Activated naive CD4-positive, alpha-beta T cell (primary cell): ENCODE measurements at places on chromosomes 3 and 15.

DNA sequence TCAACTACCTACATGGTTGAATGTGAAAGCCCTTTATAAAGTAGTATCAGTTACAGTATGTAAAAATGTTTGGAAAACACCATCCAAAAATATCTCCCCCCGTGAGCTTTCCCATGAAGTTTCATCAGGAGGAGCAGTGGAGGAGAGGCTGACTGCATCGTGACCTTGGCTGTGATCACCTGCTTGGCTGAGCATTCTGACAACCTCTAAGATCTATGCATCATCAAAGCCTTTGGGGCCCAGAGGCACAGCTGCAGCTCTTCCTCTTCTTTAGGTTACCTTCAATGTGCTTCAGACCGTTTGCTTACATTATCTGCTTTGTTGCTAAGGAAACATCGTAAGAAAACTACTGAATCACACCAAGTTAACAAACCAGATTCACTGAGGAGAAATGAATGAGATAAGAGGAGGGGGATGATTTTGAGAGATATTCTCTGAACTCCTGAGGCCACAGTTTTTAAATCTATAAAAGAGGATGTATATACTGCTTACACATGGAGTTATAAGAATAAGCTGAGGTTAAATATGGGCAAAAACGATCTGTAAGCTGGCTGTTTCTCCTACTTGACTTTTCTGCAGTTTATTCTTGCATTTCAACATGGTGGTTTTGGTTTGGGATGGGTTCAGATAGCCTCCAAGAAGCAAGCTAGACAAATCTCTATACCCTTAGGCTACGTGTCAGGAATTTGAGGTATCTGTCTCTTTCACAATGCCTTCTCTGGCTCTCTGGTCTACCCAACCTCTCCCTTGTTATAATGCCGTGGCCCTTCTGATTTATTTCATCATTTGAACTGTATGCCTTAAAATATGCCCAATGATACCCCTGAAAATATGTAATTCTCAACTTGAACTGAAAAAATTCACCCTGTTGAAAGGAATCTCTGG, 4.0 kb downstream of the GCSAM start:
- peak; percentile 21 for DNase-seq

GRCh38 chr3:70315021-70315420, 2.6 kb upstream of the MDFIC2 start:
- DNase-seq, result no peak

DNA sequence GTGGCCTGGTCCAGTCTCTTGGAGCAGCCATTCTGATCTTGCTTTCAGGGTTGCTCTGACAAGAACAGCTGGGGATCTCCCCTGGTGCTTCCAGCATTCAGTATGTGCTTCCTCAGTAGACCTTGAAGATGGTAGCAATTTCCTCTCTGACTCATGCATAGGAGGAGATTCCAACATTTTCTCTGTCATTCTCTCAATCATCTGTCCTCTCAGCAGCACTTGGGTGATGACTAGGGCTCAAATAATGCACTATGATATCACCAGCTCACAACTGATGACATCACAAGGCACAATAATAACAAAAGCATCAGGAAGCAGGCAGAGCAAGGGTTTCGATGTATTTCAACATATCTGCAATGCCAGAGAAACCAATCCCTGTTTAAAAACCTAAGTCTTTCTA, 52.7 kb downstream of the NFKBIZ start:
- DNase-seq, result no peak

DNA sequence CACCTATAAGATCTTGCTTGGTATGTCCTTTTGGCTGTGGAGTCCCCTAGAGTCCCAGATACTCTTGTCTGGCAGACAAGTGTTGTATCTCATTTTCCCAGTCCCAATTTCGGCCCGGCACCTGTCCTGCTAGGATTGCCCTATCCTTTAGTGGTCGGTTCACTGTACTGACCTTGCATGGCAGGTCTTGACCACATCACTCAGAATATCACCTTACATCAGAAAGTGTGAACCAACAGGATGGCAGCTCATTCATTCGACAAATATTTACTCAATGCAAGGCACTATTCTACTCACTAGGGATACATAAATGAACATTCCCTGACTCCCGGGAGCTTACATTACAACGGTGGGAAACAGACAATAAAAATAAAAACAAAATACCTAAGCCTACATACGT, 5.7 kb upstream of the CCDC80 start:
- no peak for DNase-seq

DNA sequence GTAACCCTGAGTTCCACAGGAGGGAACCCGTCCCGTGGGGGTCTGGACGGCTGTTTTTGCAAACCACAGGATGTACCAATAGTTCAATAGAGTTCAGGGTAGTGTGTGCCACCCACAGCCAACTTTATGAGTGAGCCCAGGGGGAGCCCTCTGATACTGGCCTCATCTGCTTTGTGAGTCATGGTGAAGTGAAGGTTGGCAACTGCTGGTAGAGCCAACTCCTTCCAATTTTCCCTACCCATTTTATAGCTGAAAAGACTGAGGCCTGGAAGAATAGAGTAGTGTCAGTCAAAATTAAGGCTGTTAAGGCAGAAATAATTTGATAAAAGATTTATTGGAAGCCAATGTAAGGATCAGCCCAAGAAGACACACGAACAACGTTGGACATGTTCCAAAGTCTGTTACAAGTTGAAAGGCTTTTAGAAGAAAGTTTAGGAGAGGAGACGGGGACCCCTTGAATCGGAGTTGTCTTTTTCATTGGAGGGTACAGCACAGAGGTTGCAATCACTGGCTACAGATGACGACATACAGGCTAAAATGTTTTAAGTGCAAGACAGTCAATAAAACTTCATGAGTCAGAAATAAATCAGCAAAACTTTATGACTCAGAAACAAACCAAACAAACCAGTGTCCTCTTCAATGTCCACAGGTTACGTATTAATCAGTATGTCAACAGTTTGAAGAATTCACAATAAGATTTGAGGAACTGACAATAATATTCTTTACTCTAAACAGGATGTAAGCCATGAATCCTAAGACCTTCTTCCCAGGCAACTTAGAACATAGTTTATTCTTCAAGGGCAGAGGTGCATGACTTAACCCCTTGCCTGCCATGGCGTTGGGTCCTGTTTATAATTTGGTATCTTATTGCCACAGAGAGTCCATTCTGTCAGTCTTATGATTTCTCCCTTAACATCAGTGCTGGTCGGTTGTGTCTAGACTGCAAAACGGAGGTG, 62.9 kb upstream of the NR2E3 start:
- no peak for DNase-seq

GRCh38 chr3:197292083-197292646, 6.2 kb downstream of the DLG1 start:
- no peak for DNase-seq

GRCh38 chr3:25618028-25618427, 46.7 kb downstream of the TOP2B start:
- no peak for DNase-seq

- DNase-seq, result no peak
Observed at GRCh38 chr15:51497806-51498205, 124.8 kb downstream of the DMXL2 start.
